ENCODE measurements at places on chromosomes 6 and 20.
A peak's percentile ranks its signal among the peaks of the same experiment; 100 is the strongest.

- DNase-seq, result no peak
These were observed 159.3 kb downstream of the CDKAL1 start for GRCh38 chr6:20693466-20694063.

- no peak for DNase-seq
These were observed 85.6 kb downstream of the SNX5 start for GRCh38 chr20:17882834-17883591.

DNA sequence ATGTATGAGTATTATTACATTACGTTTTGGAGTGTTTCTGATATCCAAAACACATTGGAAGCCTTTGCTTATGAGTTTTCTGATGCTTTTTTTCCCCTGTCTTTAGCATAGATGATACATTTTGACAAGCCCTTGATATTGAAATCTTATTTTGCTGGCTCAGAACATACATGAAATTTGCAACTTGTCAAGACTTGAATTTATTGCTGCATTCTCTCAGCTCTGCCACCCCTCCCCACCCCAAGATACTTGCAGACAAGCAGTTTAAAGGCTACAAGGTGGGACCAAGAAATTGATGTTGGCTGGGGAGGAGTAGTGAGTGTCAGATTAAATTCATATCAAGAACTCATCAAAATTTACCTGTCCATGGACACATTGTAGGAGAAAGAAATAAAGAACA, 160.2 kb downstream of the GJA1 start:
- DNase-seq, result no peak

DNA sequence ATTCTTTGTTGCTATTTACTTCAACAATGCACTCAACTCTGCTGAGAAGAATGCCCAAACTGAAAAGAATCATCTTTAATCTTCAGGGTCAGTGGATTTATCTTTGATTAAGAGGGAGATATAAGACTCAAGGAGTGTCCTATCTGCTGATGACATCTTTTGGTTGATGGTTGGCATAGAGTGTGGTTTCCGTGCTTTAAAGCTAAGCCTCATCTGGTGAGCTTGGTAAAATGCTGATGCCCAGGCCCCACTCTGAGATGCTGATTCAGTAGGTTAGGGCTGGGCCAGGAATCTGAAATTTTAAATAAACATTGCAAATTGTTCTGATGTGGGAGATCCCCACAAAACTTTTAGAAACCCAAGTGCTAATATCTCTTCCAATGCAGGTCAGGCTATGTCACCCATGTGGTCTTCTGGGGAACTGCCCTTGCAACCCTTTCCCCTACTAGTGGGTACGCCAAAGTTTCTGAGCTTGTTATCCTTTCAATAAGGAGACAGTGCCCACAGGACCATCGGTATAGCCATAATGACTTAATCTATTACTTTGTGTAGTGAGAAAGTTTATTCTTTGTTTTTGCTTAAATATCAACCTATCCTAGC, 68.5 kb upstream of the ARMH2 start:
- DNase-seq, result no peak

GRCh38 chr6:78868116-78868515, 765 bp downstream of the IRAK1BP1 start:
- no peak for DNase-seq

- peak; percentile 65 for DNase-seq
These were observed 5.2 kb downstream of the EBF4 start for GRCh38 chr20:2697768-2698167.

GRCh38 chr6:138546733-138547185, 47.5 kb upstream of the NHSL1 start:
- no peak for DNase-seq

- no peak for DNase-seq
These were observed 23.9 kb upstream of the SSTR4 start for GRCh38 chr20:23011008-23011721.

- DNase-seq, result no peak
These were observed 3.0 kb downstream of the CASS4 start for GRCh38 chr20:56414842-56415765.

DNA sequence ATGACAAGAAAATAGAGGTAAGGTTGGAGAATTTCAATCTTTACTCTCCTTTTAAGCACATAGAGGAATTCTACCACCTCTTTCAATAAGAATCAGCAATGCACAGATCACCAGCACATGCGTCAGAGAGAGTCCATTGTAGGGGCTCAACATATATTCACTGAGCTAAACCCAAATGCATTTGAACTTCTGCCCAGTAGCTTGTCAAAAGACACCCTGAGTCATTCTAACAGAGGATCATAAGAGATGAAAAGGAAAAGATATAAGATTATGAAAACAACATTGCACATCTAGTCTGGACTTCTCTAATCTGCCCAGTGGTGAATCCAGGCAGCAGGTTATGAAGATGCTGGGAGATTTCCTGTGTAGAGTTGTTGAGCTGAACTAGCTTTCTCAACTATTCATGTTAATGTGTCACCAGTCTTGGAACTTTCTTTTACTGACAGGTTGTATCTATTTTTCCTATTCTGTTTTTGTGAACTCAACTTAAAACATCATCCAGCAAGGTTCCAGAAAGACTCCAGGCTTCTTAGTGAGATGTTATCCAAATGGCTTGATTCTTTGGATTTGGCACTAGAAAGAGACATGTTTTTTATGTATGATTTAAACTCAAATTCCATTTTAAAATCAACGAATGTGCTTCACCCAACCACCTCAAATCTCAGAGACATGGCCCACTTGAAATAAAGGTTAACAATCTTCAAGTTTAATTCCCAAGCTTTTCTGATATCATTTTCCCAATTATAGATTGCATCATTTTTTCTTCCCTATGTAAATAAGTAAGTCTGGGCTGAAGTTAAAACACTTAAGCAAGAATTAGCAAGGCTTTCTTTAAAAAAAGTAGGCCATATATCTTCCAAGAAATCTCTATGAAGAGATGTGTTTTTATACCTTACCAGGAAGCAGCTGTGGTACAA, 89.3 kb downstream of the TSHZ2 start:
- no peak for DNase-seq

GRCh38 chr6:24584382-24584720, 61.6 kb downstream of the KIAA0319 start:
- DNase-seq, result no peak

DNA sequence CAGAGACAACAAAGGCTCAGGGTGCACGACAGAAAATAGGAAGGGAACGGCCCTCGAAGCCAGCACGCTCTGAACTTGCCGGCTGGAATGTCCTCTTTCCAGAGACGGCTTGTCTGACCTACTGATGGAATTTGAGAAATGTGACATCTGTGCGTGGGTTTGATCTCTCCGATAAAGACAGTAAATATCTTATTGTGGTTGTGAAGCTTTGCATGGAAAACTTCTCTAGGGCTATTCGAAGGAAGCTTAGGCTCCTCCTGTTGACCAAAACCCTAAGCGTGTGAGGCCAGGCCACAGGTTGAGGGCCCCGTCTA, 247.3 kb downstream of the ZNF217 start:
- no peak for DNase-seq

GRCh38 chr6:158865769-158866168, 46.6 kb upstream of the EZR start:
- no peak for DNase-seq

DNA sequence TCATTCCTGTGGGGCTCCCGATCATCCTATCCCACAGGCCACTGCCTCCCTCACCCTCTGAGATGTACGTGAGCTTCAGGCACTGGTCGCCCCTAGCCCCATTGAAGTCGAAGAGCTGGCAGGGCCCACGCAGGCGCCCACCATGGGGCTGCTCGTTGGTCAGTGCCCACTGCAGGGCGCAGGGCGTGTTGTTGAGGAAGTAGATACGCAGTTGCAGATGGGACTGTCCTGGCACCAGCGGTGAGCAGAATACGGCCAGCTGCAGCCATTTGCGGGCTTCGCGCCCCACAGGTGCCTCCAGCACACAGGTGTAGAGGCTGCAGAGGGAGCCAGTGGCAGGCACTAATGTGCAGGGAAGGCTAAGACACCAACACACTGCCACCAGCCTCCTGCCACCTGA, 6.2 kb downstream of the UNC5CL start:
- DNase-seq, result no peak

DNA sequence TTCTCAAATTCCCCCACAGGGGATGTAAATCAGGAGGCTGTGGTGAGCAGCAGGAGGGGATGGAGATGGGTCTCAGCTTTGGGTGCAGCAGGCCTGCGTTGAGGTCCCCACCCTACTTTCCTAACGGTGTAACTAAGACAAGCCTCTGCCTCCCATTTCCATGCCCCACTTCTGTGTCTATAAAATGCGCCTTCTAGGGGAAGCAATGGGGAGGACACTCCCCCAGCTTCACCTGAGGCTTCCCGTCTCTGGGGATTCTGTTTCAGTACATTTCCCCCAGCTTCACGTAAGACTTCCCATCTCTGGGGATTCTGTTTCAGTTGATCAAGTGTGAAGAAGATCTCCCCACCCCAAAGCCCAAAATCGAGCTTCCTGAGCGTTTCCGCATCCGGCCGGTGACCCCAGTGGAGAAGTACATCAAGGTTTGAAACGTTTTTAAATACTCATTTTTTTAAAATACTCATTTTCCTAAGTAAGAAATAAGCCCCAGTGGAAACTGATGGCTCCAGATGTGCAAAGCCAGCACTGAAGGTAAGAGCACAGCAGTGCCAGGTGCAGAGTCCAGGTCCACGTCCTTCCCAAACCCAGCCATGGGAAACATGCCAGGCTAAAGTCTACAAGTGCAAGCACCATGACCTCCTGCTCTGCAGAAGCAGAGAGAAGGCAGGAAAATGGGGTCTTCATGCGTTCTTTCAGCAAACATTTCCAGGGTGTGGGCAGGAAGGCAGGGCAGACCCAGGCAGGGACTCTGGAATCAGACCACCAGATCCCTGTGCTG, 73.1 kb downstream of the ANKRD60 start:
- no peak for DNase-seq

DNA sequence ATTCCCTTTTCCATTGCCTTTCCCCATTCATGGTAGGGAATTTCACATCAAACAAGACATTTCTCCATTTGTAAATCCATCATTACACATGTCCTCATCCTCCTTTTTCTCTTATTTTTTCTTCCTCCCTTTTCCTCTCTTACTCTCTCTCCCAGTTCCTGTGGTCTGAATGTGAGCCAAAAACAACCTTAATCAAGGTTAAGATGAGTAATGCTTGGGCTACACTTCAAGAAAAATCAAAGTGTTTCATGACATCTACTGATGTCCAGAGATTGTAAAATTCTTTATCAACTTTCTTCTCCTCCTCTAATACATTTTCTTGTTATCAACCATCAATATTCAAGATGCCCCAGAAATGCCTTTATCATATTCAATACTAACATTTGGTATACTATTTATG, 208.0 kb upstream of the PRND start:
- DNase-seq, result no peak

DNA sequence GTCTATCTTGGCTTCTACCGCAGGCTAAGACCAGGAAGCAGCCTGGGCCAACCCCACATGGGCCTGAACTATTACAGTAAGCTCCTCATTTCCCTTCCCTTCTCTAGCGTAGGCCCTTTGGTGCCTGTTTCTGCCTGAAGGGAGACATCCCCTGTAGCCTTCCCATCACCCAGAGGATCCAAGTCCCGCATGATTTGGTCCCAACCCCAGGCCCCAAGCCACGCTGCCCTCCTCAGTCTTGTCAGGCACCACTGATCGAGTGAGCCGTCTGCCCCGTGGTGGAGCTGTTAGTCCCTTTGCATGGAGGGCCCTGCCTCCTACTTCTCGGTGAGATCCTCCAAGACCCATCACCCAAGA, 46.4 kb downstream of the EBF4 start:
- no peak for DNase-seq

GRCh38 chr6:111478749-111479148, 4.3 kb downstream of the REV3L start:
- no peak for DNase-seq

DNA sequence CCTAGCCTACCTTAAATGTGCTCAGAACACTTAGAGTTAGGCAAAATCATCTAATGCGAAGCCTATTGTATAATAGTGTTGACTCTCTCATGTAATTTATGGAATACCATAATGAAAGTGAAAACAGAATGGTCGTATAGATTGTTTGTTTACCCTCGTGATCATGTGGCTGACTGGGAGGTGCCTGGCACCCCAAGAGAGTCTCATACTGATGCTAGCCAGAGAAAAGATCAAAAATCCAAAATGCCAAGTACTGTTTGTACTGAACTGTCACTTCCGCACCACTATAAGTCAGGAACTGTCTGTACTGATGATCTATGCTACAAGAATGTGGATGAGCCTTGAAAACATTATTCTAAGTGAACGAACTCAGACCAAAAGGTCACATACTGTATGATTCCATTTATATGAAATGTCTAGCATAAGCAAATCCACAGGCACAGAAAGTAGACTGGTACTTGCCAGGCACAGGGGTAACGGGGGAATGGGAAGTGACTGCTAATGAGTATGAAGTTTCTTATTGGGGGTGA, 22.4 kb downstream of the ZMYND8 start:
- no peak for DNase-seq

GRCh38 chr6:92617721-92618120, 801.6 kb downstream of the EPHA7 start:
- DNase-seq, result no peak

- DNase-seq, result no peak
These were observed 7.9 kb upstream of the SDCBP2 start for GRCh38 chr20:1336699-1337367.

DNA sequence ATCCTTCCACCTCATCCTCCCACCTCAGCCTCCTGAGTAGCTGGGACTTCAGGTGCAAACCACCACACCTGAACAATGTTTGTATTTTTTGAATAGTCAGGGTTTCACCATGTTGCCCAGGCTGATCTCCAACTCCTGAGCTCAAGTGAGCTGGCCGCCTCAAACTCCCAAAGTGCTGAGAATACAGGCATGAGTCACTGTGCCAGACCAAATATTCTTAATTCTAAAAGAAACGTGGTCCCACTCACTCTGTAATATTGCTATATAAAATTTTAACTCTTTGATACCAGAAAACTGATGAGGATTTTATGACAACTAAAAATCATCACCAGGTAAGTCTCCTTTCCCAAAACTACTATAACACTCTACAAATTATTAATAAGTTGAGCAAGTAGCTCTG, 716.8 kb upstream of the GJE1 start:
- no peak for DNase-seq

DNA sequence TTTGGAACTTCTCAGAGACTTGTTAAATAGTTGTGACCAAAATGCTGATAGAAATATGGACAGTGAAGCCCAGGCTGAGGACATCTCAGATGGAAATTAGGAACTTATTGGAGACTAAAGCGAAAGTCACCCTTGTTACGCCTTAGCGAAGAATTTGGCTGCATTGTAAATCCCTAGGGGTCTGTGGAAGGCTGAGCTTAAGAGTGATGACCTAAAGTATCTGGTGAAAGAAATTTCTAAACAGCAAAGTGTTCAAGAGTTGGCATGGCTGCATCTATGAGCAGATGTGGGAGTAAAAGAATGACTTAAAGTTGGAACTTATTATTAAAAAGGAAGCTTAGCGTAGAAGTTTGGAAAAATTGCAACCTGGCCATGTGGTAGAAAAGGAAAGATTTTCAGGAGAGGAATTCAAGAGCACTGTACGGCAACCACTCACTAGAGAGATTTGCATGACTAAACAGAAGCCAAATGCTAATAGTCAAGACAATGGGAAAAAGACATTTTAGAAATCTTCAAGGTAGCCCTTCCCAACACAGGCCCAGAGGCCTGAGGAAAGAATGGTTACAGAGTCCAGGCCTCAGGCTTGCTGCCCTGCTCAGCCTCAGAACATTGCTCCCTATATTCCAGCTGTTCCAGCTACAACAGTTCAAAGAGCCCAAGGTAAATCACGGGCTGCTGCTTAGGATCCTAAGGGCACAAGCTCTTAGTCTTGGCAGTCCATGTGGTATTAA, 61.6 kb upstream of the TNFRSF21 start:
- DNase-seq, result no peak
